ENCODE measurements at places on chromosomes 3 and 15. TPM values are rescaled to one million over a fixed set of nuclear protein-coding genes. Genes with fewer than 3 reads are reported as not detected.

The LRRIQ4 gene
- total RNA-seq = 0.07 TPM

The KLF13 gene
- 36.4 TPM for total RNA-seq

The PAQR9 gene
- total RNA-seq = not detected

The SEMA4B gene
- total RNA-seq = 8.5 TPM

The PRTG gene
- 4.4 TPM for total RNA-seq

The KNG1 gene
- not detected for total RNA-seq

The APOD gene
- total RNA-seq = 6.8 TPM

The TYRO3 gene
- 10.4 TPM for total RNA-seq

The CHRNA5 gene
- 19.1 TPM for total RNA-seq

The SENP7 gene
- total RNA-seq = 25.0 TPM

The GPR15 gene
- total RNA-seq = not detected

The TM4SF18 gene
- 156 TPM for total RNA-seq

The CKMT1B gene
- not detected for total RNA-seq

The SPTBN5 gene
- 8.5 TPM for total RNA-seq

The STRIT1 gene
- total RNA-seq = not detected

The GOLGA8Q gene
- total RNA-seq = 0.66 TPM

The FSD2 gene
- total RNA-seq = under 0.01 TPM

Data from thoracic aorta endothelial cell (primary cell).